Fibroblast of skin of left quadriceps (primary cell): ENCODE measurements at places on chromosomes 12 and 14.

GRCh38 chr12:128707488-128707887 is 116.3 kb downstream of the SLC15A4 start:
- DNase-seq = no peak

DNA sequence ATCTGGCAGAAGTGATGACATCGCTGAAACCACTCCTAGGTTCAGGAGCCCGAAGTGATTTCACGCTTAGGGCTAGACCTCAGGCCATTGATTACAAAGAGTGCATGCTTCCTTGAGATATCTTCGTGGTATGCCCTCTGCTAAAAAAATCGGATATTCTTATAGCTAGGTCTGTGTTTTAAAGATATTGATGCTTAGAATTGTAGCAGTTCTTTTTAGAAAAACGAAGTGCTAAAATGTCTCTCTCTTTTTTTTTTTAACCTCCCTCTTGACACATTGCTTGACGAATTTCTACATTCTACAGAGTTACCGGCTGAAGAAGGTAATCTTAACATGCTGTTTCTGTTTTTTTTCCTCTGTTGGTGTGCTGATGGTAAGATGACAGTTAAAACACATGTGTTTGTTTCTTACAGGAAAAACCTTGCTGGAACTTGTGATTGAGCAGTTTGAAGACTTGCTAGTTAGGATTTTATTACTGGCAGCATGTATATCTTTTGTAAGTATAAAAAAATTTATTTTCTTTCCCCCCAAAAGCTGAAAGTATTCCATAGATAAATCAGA is 1.3 kb downstream of the ATP2A2 start:
- DNase-seq = no peak

DNA sequence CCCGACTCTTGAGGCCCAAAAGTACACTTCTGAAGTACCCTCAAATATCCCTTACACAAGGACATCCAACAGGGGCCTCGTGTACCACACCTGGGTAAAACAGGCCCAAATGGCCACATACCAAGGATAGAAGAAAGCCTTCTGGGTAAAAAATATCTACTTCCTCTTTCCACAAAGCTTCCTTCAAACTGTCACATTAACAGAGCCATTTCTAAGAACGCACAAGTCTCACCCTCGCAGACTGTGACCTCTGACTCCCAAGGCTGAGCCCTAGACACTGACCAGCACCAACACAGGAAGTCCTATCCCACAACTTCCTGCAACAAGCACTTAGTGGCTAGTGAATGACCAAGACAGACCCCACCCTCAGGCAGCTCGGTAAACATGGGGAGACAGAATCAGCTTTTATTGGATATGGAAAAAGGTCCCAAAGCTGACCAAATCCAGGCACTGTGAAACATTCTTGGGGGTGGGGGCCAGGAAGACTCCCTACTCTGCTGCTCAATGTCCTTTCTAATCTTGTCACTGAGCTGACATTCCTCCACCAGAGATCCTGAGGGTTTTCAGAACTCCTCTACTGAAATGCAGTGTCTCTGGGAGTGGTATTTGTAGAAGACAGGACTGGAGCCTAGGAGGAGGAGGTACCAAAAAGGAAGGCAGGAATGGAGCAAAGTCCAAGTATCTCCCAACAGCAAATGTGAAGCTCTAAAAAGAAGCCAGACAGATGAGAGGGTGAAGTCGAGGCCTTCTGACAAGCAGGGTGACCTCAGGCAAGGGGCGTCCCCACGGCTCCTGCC is 15.9 kb downstream of the KCTD10 start:
- no peak for DNase-seq

GRCh38 chr12:99444859-99445316 is 202.7 kb upstream of the GARIN6 start:
- DNase-seq = no peak

- no peak for DNase-seq
Observed at GRCh38 chr12:116236148-116236731, 41.3 kb downstream of the MED13L start.
